MCF 10A (cell line): ENCODE measurements at places on chromosomes 3 and 15.
A peak's percentile ranks its signal among the peaks of the same experiment; 100 is the strongest.

DNA sequence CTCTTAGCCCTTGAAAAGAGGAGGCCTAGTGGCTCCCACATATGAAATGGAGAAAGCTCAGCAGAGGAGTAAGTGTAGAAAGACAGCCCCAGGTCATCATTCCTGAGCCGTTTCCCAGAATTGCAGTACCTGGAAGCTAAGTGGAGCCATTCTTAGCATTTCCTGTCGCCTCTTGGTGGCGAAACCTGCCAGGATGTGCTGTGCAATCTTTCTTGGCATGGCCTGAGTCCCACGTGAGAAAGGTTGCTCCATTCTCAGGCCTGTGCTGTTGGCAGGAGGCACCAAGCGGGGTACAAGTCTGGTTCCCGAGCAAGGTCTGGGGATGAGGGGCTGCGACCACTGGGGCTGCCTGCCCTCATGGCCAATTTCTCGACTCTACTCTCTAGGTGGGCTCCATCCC is 207.2 kb upstream of the TPM1 start:
- peak; percentile 91 for DNase-seq

- peak; percentile 70 for DNase-seq
These were observed 103.0 kb downstream of the PGPEP1L start for GRCh38 chr15:98904544-98904943.

GRCh38 chr3:141915016-141915415 is 38.6 kb downstream of the ATP1B3 start:
- DNase-seq = no peak

- DNase-seq = no peak
These were observed 28.8 kb downstream of the PSTPIP1 start for GRCh38 chr15:77023576-77024272.
